Hepatocyte (in vitro differentiated cells): ENCODE measurements at places on chromosomes 2 and 18.

GRCh38 chr2:126782648-126783047, 116.0 kb upstream of the TEX51 start:
- no peak for DNase-seq

GRCh38 chr2:165173215-165173614, 30.6 kb downstream of the SCN3A start:
- DNase-seq: no peak

GRCh38 chr2:240437861-240438809, 2.7 kb downstream of the GPC1 start:
- DNase-seq: peak; percentile 84

DNA sequence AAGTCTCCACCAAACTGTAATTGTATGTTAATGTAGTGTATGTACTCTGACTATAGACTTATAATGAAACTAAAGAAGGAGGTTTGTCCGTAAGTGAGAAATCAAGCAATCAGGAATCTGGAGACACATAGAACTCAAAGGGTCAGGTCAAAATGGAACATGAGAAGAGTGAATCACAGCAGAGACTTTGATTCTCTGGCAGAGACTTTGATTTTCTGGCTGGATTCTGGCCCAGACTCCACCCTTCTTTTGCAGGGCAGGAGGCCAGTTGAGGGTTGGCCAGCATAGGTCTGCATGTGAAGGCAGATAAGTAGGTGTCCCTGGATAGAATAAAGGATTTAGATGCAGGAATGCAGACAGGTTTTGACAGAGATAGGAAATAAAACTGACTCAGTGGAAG, 11.0 kb upstream of the NCKAP5 start:
- no peak for DNase-seq

GRCh38 chr2:84055816-84056215, 403.3 kb downstream of the SUCLG1 start:
- no peak for DNase-seq

- DNase-seq: no peak
Measured at GRCh38 chr18:6021306-6022073, 126.2 kb upstream of the TMEM200C start.

DNA sequence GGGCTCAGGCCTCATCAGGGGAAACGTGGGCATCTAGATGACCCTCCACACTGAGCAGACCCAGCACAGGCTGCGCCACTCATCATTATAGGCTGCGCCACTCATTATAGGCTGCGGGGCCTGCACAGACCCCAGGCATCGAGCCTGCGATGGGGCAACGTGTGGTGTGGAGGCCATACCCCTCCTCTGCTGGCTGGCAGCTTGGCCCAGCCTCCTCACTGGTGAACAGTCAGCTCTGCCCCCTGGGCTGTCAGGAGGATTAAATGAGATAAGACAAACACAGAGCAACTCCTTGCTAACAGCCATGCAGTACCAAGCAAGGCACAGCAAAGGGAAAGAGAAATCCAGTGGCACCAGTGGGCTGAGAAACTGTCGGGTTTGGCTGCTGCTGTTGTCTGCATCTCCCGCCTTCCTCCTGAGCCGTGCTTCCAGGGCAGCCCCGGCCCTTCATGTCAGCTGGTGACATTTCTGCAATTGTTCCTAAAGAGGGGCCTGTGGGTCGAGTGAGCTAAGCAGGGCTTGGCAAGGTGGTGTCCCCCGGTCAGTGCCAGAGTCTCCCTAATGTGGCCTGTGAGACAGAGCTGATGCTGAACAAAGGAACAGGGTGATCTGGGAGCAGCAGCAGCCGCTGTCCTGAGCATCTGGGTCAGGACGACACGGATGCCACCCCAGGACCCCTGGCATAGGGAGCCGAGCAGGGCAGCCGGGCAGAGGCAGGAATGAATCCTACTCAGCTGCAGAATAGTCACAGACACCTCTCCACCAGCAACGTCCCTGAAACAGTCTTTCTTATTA, 48.7 kb downstream of the RRM2 start:
- peak; percentile 11 for DNase-seq

GRCh38 chr2:45616658-45617411, 5.8 kb upstream of the SRBD1 start:
- DNase-seq: no peak

- no peak for DNase-seq
Measured at GRCh38 chr2:229943770-229944449, 21.6 kb downstream of the FBXO36 start.

DNA sequence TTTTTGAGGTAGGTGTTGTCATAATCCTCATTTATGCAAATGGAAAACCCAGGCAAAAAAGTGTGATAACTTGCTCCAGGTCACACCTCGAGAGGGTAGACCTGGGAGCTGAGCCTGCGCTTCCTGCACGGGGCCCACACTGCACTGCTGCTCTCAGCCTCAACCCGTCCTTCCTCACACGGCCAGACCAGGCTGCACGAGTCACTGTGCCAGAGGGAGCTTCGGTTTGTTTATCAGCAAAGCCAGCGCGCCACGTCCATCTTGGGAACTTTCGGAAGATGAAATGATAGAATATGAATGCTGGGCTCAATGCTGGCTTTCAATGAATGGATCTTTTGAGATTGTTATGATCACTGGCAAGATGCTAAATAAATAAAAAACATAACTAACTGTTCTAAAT, 14.4 kb downstream of the COPS9 start:
- no peak for DNase-seq

DNA sequence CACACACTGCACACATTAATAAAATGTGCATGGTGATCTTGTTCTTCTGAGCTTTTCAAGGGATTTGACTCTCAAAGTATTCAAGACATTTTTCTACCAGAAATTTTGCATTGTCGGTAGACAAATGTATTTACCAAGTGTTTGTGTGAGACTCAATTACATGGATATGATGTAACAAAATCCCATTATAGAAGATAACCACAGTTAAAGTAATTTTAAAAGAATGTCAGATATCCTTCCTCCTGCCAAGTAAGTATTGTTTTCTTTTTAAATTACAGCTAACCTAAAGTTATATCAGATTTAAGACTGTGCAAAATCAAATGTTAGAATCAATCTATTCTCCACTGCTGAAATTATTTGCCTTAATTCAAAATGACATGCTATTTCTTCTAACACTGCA, 1344.5 kb upstream of the CHAC2 start:
- DNase-seq: no peak

DNA sequence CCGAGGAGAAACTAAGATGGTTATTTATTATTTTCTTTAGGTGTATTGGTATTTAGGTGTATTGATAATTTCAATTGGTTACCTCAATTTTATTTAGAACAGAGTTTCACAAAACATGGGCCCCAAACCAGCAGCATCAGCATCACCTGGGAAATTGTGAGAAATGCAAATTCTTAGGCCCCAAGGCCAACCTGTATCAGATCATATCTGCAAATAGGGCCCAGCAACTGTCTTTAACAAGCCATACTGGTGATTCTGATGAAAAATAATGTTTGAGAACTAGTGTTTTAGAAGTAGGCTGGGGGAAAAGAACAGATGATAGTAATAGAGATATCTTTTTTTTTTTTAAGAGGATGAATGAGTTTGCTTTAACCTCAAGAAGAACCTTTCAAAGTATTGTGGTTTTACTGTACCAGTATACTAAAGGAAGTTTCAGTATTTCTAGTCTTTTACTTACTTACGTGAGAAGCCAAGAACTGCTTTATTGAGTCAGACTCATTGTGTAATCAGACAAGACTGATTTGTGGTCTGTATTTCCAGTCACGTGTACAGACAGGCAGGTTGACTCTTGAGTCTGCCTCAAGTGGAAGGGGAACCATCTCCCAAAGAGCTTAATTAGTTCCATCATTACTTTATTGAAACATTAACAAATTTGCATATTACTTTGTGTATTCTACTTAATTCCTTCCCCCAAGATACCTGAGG, 60.4 kb upstream of the GAREM1 start:
- peak; percentile 65 for DNase-seq

DNA sequence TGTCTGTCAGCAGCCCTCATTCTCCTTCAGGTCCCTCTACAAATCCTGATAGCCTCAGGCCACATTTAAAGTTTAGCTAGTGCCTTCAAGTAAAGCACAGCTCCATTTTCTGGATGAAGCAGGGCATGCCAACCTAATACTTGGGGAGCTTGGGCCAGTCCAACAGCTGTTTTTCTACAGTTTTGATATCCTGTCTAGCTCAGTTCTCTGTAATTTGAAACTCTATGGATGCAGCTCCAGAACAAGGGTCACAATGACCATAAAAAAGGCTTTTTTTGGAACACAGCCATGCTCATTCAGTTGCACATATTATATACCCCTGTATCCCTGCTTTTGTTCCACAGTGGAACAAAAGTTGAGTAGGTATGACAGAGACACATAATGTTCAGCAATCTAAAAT, 373.5 kb downstream of the SUCLG1 start:
- DNase-seq: no peak

GRCh38 chr2:126431136-126431535, 224.8 kb upstream of the GYPC start:
- no peak for DNase-seq

DNA sequence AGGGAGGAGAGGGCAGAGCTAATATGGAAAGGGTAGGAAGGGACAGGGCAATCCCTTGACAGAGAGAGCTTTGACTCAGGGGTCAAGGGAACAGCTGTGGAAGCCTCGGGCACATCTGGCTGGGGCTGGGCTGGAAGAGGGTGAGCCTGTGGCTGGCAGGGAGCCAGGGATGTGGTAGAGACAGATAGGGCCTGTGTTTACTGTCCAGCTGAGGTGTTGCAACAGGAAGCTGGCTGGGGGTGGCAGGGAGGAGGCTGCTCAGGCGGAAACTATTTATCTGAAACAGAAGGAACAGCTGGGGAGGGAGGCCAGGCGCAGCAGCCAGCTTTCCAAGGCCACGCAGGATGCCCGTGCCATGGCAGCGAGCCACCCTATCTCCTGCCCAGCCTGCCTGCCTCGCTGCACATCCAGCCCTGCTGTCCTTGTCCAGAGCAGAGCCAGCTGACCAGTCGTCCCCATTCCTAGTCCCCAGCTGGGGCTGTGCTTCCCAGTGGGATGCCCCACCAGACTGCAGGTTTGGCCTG, 264.7 kb downstream of the CYP26B1 start:
- peak; percentile 90 for DNase-seq

- no peak for DNase-seq
Measured at GRCh38 chr2:193156480-193156879, 961.7 kb upstream of the TMEFF2 start.

DNA sequence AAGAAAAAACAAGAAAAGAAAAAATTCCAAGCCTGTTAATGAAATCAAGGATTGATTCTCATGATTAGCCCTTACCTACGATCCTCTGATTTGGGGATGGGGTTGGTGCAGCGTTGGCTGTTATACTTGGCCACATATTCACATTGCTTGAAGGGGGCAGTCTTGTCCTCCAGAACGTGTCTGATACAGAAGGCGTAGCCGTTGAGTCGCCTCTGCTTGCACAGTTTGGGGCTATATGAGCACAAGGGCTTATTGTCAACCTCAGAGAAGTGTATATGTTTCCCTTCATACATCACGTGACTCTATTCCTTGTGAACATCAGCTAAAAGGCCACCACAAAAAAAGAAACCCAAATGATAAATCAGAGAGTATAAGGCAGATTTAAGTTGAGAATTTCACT, 23.2 kb downstream of the INO80D start:
- DNase-seq: no peak

GRCh38 chr2:105791229-105791628, 46.5 kb downstream of the NCK2 start:
- no peak for DNase-seq

- no peak for DNase-seq
Measured at GRCh38 chr2:202790676-202791075, 80.9 kb downstream of the ICA1L start.

GRCh38 chr2:108412995-108413710, 35.4 kb downstream of the SULT1C4 start:
- DNase-seq: peak; percentile 39

DNA sequence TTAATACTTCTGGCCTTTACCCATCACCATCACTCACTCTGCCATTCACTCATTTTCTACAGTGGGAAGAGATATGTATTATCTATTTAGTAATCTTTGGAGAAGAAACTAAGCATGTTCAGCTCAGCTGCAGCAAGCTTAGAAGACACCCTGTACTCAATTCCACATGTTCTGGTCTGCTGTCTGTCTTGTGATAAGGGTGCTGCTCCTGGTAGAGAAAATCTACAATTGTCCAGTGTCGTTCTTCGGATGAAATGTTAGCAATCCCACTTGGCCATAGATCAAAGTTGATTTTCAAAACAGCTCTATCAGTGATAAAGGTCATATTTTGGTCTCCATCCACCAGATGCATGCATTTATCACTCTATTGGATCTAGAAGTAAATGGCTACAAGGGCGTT, 337.1 kb downstream of the LRRTM4 start:
- no peak for DNase-seq

DNA sequence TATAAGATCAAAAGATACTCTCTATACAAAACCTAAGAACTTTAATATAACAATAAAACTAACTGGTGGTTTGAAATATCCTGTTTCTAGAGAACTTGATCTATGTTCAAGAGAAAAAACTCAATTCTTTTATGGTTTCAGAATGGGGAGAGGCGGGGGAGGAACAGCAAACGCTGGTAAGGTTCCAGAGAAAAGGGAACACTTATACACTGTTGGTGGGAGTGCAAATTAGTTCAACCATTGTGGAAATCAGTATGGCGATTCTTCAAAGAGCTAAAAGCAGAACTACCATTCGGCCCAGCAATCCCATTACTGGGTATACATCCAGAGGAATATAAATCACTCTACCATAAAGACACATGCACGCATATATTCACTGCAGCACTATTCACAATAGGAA, 17.2 kb downstream of the FAM98A start:
- DNase-seq: no peak

GRCh38 chr18:48300463-48300961, 108.7 kb downstream of the ZBTB7C start:
- peak; percentile 54 for DNase-seq

DNA sequence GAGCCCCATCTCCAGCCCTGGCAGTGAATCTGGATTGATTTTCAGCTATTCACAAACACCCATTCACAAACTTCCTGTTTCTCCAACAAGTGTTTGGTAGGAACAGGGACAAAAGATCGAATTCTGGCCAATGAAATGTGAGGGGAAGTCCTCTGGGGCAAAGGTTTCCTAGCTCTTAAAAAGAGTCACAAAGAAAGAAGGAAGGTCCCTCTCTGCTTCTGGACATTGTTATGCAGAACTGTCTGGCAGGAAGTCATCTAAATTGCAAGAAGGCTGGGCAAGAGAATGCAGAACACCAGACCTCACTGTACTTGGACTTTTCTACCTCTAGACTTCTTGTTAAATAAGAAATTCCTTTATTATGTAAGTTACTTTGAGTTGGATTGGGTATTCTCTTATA, 137.3 kb downstream of the CCDC148 start:
- no peak for DNase-seq

DNA sequence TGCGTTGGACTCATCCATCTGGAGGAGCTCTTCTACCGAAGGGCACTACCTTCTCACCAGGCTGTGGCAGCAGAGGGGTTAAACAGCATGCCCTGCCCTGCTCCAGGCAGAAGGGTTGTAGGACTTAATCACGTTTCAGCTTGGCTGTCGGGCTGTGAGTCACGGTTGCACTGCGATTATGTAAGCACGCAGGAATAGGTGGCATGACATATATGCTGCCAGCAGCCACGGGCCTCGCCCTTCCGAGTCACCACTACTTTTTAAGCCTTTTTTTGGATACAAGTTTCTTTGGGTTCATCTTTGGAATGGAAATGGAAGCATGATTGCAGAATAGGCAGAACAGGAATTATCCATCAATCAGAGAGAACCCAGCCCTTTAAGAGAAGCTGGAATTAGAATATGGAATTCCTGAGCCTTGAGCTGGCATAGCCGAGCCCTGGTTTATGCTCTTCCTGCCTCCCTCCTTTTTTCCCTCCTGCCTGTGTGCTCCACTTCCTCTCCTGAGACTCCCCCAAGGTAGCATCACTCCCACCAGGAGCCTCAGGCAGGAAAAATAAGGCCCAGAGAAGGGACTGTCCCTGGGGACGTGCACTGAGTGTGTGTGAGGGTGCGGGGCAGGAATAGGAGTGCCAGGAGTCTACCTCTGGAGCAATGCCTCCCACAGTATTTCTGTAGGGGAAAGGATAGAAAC, 86.8 kb downstream of the SEMA4F start:
- peak; percentile 87 for DNase-seq
